ENCODE measurements at places on chromosomes 16 and 17. TPM values are rescaled to one million over a fixed set of nuclear protein-coding genes. Genes with fewer than 3 reads are reported as not detected.

DNA sequence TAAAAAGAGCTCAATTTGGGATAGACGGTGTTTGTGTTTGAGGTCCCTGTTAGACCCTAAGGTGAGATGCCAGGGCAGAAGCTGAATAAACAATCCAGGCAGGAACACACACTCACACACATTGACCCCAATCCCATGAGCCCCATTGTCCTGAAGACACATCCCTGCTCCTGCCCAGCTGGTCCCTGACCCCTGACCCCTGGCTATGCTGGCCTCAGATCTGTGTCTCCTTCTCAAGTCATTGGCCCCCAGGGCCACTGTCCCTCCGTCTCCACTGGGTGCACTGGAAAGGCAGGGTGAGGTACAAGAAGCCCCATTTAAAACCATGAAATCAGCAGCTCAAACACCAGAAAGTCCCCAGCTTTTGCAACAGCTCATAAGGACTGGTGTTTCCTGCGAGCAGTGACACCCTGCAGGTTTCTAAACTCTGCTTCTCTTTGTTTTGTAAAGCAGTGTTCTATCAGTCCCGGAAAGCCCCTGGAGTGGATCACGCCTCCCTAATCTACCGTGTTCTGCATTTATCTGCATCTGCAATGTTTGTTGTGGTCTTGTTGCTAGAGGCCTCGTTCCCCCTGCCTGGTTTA lies 18.0 kb upstream of the ASGR2 start:
- no peaks in the 10 kb centered on the region for H3K27me3 ChIP-seq
- no peak overlapping the region for H3K27ac ChIP-seq
- no peak for DNase-seq
- no peaks in the 10 kb centered on the region for H3K36me3 ChIP-seq

DNA sequence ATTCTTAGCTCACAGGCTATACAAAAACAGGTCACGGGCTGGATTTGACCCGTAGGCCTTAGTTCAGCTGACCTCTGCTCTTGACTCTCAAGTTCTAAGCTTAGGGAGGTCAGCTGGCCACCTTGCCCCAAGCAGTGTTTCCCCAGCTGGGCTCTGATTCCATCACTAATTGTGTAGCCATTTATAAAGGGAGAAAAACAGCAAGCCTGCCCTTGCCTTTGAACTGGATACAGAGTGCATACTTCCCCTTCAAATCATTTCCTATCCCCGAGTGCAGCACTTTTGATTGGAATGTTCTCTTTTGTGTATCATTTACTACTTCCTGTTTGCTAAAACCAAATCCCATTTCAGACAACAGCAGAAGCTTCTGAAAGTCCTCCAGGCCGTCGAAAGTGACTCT lies 153.6 kb downstream of the KATNIP start:
- peaks cover 5% of the 10 kb centered on the region for H3K36me3 ChIP-seq
- H3K4me3 ChIP-seq: no peak overlapping the region
- H3K27ac ChIP-seq: no peak overlapping the region

GRCh38 chr17:78144147-78144719 lies 2.0 kb upstream of the C17orf99 start:
- peak; percentile 94 for DNase-seq
- no peak overlapping the region for H3K4me3 ChIP-seq
- peak overlapping the region; percentile 76 for H3K27ac ChIP-seq
- H3K36me3 ChIP-seq: no peaks in the 10 kb centered on the region
- H3K27me3 ChIP-seq: no peaks in the 10 kb centered on the region

Gene ASPHD1
- total RNA-seq: 8.9 TPM

Gene MAP3K14
- total RNA-seq: 24.5 TPM

Gene GOSR2
- total RNA-seq: 68.2 TPM

Gene IRX5
- 22.3 TPM for total RNA-seq
